Thyroid gland (tissue), 4 donors: ENCODE measurements at places on chromosomes 3 and 15. TPM values are rescaled to one million over a fixed set of nuclear protein-coding genes. Genes with fewer than 3 reads are reported as not detected.

CDAN1 gene
- total RNA-seq: 9.4 TPM

SV2B gene
- 1.5 TPM for total RNA-seq

DNA sequence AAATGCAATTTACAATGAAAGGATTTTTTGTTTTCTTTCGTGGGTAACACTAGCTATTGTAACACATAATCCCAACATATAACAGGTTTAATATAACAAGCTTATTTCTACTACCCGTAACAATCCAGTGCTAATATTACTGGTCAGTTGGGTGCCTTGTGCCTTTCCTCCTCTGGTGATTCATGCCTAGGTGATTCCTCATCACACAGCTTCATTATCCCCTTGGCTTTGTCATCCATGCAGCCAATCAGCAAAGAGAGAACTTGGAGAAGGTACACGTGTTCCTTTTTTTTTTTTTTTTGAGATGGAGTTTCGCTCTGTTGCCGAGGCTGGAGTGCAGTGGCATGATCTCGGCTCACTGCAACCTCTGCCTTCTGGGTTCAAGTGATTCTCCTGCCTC is 30.7 kb downstream of the CHST14 start:
- DNase-seq: no peak

GABRA5 gene
- not detected for total RNA-seq

GRCh38 chr3:58175187-58175436 is 35.7 kb downstream of the DNASE1L3 start:
- no peak for DNase-seq

UTS2B gene
- total RNA-seq: 0.27 TPM

CTXN2 gene
- not detected for total RNA-seq

DNA sequence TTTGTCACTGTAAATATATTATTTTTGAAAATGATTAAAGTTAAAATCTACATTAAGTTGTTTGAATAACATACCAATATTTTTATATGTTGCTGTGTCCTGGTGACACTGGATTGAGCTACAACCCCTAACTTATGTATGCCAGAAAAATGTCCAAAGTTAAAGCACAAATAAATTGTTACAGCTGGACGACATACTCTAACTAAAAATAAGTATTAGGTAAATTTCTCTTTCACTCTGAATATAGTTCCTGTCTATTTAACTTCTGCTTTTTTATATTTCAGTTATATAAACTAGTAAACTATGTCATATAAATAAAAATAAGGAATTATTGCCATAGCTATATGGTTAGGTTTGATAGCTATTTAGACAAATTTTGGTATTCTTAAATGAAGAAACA is 118.5 kb upstream of the SAMMSON start:
- DNase-seq: no peak

- no peak for DNase-seq
These were observed 48.7 kb downstream of the SH3BP5 start for GRCh38 chr3:15283702-15284101.

LRRC31 gene
- not detected for total RNA-seq

- no peak for DNase-seq
These were observed 153.4 kb downstream of the GABRG3 start for GRCh38 chr15:27124287-27124871.

LRTM1 gene
- total RNA-seq: not detected

PCLAF gene
- 3.4 TPM for total RNA-seq

- no peak for DNase-seq
These were observed 490.3 kb downstream of the MECOM start for GRCh38 chr3:169173231-169173630.

SLC28A2 gene
- not detected for total RNA-seq

DNA sequence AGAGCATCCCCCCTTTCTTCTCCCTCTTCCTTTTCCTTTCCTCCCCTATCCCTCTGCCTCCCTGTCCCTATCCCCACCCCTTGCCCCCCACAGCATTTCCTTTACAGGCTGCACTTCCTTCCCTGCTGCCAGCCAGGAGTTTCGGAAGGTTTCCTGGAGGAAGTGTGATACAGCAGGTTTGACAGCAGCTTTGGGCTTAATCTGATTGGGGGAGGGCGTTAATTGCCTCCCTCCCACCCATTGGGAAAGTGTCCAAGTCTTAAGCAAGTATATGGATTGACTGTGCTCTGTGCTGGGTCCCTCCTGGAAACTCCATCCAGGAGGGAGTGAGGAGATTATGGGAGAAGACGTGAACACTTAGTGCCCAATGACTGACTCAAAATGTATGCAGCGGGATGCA is 1.8 kb downstream of the SCAMP5 start:
- no peak for DNase-seq

GOLGA6L7 gene
- total RNA-seq: not detected

CPNE4 gene
- not detected for total RNA-seq

DNA sequence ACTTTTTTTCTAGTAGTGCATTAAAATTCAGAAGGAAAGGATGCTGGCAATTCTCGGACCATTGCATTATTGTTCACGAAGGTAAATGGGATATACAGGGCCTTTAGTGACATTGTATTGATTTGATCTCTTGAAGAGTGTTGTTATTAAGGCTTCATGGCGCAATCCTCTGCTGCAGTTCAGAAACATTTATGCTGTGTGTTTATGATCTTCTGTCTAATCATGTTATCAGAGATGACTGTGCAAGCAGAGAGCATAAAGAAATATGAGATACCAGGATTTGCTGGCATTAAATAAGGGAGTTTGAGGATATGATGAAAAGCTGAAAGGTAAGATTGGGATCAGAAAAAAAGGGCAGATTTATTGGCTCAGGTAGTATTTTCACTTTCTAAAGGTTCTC is 180.6 kb downstream of the EPHA6 start:
- no peak for DNase-seq

- no peak for DNase-seq
These were observed 13.4 kb upstream of the TRH start for GRCh38 chr3:129961141-129961541.

DNA sequence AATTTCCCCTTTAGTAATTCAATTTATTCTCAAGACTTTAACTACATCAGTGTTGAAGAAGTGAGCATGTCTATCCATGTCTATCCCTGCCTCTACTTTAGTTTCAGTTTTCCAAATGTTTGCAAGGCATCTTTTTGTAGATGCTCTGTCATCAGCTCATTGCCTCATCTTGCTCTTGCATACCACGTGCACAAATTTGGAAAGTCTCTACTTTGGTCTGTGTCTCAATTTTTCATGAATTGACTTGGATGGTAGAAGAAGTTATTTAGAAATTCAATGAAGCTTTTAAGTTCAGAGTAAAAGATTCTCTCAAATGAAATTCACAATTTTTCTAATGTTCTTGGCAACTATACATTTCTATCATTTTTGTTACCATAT is 55.3 kb downstream of the CLDN1 start:
- DNase-seq: no peak

GATM gene
- total RNA-seq: 62.3 TPM

CCR5 gene
- total RNA-seq: 0.40 TPM

DNA sequence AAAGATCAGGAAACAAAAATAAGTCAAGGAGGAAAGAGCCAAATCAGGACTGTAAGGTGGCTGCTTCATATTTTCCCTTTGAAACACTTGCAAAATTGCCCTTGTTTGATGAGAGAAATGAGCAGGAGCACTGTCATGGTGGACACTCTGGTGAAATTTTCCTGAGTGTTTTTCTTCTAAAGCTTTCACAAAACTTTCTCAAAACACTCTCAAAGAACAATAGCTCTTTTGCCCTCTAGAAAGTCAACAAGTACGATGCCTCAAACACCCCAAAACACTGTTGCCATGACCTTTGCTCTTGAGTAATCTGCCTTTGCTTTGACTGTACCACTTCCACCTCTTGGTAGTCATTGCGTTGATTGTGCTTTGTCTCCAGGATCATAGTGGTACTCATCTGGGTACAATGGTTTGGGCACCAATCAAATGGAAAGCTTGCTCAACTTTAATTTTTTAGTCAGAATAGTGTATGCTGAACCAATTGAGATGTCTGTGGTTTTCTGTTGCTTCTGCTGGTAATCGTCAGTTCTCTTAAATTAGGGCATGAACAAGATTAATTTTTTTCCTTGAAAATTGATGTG is 13.2 kb upstream of the MITF start:
- no peak for DNase-seq

KNG1 gene
- total RNA-seq: not detected

- DNase-seq: no peak
These were observed 121.6 kb upstream of the ST8SIA2 start for GRCh38 chr15:92272106-92272505.

GRCh38 chr3:22966349-22966748 is 236.8 kb upstream of the UBE2E2 start:
- DNase-seq: no peak

ALDH1A2 gene
- 12.4 TPM for total RNA-seq

GRCh38 chr3:87350367-87351199 is 74.2 kb upstream of the POU1F1 start:
- DNase-seq: no peak

DNA sequence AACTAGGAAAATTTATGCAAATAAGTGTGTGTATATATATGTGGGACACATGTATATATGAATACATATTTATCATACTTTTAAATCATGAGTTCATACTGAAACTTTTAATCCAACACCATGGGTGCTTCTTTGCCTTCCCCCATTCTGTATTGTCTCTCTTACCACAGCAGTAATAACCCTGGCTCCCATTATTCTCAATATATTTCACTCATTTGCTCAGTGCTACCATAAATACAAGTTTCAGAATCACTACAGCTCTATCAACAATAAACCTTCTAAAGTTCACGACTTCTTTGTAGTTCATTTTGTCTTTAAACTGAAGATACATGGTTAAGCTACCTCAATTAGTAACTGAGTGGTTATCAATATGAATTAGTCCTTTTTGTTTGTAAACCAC is 82.2 kb downstream of the PCCB start:
- no peak for DNase-seq

CCDC9B gene
- total RNA-seq: 100 TPM

GRCh38 chr3:48403533-48404439 is 26.1 kb downstream of the PLXNB1 start:
- DNase-seq: no peak

- DNase-seq: no peak
These were observed 29.4 kb downstream of the COL6A5 start for GRCh38 chr3:130374908-130375307.

- DNase-seq: no peak
These were observed 3.0 kb downstream of the MEIS2 start for GRCh38 chr15:37097144-37097919.

GRCh38 chr3:20235796-20236195 is 49.8 kb upstream of the SGO1 start:
- no peak for DNase-seq

- no peak for DNase-seq
These were observed 168.6 kb downstream of the GRM7 start for GRCh38 chr3:7029562-7029961.

DNA sequence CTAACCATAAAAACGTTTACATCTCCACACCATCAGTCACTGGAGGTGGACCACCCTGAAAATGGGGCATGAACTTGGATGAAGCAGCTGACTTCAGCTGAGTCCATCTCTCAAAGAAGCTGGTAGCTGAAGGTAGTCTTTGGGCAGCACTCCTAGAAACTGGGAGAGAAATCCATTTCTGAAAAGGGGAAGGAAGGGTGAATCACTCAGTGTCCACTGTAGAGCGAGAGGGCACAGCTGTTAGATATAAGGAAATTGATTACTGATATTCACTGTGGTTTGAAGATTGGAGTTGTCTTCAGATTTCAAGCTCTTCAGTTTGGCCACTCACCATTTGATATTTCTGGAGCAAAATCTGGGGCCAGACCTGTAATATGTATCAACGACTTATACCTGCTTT is 499.0 kb upstream of the UBE2E2 start:
- no peak for DNase-seq

- peak; percentile 90 for DNase-seq
These were observed 26.5 kb downstream of the KLF13 start for GRCh38 chr15:31352911-31353811.

- no peak for DNase-seq
These were observed 58.4 kb upstream of the HRH1 start for GRCh38 chr3:11095932-11096265.

DNA sequence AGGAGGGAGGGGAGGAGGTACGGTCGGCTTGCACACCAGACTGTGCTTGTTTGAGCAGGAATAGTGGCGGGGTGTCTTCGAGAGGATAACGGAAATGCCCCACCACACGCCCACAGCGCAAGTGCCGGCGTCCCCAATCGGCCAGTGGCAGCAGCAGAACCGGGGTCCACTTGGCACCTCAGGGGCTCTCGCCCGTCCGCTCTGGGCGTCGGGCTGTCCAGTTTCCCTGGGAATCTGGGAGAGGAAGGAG is 53.7 kb downstream of the CCDC54 start:
- DNase-seq: no peak

DNA sequence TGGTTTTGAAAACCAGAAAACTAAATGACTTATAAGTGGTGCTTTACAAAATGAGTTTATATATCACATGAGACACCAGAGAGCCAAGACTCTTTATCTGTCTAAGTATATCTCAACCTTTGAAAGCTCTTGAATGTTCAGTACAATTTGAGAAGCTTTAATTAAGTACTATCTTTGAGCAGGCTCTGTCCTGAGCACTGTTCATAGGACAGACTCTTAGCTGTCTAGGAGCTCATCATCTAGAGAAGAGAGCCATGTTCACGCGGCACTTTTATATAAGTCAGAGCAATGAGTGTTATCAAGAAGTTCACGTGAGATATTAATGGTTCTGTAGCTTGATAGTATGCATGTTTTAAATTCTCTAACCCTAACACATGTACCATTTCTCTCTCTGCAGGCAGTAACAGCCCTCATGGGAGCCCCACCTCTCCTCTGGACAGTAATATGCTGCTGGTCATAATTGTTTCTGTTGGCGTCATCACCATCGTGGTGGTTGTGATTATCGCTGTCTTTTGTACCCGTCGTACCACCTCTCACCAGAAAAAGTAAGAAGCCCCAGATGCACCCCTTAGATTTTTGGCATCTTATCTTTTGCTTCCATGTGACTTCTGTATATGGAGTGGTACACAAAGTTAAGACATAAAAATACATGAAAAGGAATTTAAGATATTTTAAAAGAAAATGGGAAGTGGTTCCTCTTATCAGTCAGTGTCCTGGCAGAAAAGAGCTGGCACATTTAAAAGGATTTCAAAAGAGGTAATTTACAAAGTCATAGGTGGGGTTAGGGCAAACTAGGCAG is 86.0 kb downstream of the HCN4 start:
- no peak for DNase-seq

GRCh38 chr3:113606539-113607218 is 74.3 kb downstream of the SIDT1 start:
- no peak for DNase-seq

GRCh38 chr3:59515966-59516365 is 466.1 kb upstream of the CFAP20DC start:
- no peak for DNase-seq

- DNase-seq: no peak
These were observed 130.9 kb upstream of the TNIK start for GRCh38 chr3:171591070-171591469.

- DNase-seq: no peak
These were observed 25.6 kb downstream of the HACD2 start for GRCh38 chr3:123559040-123559861.
